ENCODE measurements at places on chromosomes 7 and 10.

DNA sequence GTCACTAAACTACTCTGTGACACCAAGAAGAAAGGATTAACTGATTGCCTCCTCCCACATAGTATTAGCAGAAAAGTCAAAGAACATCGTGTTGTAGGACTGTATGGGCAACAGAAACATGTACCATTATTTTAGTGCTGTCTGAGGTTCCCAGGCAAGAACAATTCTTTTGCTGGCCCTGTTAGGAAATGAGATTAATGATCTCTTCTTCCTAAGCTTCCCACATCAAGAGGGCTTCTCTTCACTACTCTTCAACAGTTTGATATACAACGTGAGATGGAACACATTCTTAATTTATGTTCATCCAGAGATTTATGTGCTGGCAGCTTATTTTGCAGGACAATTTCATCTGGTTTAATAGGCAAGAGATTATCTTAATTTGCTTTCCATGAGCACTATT is 219.6 kb downstream of the DOCK4 start:
- no peak for DNase-seq

DNA sequence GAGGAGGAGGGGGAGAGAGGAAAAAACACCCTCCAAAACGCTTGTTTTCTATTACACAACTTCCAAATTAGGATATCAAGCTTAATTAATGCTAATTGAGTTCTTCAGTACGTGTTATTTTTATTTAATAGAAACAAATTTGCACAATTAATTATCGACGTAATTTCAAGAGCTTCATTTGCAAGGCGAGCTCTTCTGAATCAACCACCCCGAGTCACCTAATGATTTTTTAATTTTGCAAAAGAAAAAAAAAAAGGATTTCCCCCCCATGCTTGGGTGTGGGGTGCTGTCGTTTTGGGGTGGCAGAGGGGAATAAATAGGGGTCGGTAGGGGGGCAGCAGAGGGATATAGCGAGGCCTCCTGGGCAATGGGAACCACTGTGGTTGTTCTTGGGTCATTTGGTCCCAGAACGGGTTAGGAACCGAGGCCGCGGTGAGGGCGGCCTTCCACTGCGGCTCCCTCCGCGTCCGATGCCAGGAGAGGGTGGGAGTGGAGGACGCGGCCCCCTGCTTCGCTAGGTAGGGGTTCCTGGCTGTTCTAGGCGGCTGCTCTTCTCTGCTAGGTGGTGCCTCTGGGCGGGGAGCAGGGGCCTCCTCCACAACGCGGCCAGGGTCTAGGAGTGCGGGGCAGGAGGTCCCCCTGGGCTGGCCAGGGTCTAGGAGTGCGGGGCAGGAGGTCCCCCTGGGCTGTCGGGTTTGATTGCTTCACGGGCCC is 7.3 kb downstream of the UNCX start:
- DNase-seq, result no peak

DNA sequence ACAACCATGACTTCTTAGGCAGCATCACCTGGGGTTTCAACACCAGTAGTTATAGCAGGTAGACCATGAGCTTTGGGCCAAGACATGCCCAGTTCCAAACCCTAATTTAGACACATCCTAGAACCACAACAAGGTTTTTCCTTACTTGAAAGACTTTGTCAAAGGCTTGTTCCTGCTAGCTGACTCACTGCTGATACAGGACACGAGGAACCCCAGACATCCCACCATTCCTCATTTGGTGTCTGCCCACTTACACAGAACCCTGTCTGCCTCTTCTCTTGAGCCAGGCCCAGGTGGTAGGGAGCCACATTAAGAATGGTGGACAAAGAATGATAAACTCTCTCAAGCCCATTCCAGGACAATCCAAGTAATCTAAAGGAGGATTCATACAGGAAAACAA is 109.0 kb downstream of the CCDC71L start:
- DNase-seq, result no peak

GRCh38 chr7:94649450-94649849 is 6.5 kb downstream of the SGCE start:
- DNase-seq, result no peak

DNA sequence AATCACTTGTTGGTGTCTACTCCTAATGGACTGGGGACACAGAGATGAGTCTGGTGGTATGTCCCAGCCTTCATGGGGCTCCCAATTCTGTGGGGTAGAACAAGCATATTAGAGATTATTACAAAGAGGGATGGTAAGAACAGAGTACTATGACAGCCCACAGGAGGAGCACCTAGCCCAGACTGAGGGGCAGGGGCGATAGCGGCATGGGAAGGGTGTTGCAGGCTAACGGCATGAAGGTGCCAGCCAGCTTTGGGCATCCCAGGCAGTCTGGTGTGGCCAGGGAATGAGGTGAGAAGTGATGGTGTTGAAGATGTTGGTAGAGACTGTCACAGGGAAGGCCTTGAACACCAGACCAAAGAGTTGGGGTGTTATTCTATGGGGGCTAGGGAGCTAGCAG is 280.0 kb downstream of the RPS24 start:
- no peak for DNase-seq

DNA sequence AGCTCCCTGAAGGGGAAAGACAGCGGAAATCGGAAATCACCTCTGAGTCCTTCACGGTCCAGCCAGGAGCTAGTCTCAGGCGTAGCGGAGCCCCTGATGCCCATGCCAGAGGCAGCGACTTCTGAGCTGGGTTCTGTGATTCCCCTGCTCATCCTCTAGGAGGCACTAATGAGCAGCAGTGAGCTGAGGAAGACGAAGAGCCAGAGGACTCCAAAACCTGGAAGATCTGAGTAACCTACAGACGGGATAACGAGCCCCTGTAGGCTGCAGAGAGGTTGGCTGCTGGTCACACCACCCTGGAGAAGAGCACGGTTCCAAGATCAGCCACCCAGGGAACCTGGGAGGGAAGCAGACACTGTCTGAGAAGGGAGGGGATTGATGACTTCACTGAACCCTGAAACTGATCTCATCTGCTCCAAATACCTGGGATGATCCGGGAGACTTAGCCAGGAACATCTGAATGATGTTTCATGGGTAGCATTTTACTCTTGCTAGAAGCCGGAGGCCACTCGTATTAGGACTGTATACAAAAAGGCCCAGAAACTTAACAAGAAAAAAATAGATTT is 304.1 kb downstream of the PAXIP1 start:
- no peak for DNase-seq

DNA sequence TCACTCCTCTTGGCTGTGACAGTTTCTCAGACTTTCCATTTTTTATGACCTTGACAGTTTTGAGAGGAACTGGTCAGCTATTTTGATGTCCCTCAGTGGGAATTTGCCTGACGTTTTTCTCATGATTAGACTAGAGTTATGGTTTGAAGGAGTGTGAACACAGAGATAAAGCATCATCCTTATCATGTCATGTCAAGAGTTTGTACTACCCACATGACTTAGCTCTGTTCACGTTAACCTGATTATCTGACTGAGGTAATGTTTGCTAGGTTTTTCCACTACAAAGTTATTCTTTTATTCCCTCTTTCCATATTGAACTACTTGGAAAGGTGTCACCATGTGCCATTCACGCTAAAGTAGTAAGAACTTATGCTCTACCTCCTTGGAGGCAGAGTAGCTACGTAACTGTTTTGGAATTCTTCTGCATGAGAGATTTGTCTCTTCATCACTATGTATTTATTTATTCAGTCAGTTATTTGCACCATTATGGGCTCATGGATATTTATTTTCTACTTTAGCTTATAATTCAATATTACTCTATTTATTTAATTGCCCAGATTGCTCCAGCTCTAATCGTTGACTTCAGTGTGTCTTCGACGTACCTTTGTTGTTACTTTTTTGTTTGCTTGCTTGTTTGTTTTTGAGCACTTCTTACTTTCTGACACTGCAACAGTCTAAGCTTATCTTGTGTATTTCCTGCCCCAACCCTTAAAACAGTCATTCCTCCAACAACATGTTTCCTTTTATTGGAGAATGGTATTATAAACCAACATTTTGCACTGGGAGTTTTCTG is 50.4 kb downstream of the CPED1 start:
- no peak for DNase-seq

DNA sequence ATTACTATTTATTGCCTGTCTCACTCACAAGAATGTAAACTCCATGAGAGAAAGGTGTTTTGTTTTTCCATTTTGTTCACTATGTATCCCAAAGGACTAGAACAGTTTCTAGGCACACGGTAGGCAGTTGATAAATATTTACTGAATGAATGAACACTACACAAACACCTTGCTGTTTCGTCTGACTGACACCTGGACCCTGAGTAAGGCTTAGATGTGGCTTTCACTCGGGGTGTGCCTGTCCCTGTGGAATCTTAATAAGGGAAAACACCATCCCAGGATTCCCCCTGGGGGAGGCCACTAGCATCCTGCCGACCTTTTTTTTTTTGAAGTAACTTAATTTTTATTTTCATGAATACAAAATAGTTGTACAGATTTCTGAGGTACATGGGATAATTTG is 66.6 kb upstream of the STEAP1B start:
- DNase-seq, result no peak

DNA sequence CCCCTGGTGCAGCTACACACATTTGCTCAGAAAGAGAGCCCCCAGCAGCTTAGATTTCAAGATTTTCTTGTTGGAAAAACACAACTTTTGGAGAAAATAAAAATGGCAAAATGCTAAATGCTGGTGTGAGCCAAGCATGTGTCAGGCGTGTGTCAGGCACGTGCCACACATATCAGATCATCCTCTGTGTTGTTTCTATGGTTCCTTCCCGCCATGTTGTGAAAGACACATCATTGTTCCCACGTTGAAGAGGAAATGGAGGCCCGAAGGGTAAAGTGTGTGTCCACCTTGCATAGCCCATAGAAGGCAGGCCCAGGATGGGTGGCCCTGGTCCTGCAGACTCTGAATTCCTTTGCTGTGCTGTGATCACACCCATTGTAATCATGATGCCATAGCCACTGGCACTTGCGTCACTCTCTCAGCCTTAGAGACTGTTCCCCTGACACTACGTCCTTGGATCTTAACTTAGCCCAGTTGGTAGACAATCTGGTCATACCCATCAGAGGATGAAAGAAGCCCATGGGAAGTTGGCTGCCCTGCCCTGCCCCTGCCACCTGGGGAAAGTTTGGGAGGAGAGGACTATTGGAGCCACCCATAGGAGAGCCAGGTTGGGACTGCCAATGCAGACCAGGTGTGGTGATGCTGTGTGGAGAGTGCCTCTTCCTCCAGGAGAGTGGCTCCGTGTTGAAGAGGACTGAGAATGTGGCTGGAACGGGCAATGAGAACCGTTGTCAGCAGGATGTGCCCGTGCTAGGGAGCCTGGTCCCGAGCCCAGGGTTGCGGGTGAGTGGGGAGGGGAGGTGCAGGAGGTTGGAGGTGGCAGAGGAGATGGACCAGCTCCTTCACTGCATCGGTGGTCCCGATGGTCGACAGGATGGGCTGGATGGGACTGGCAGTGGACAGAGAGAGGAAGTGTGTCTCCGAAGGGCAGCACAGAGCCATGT is 65.6 kb upstream of the IGFBP3 start:
- DNase-seq, result no peak
